ENCODE measurements at places on chromosomes 7 and 10.
A peak's percentile ranks its signal among the peaks of the same experiment; 100 is the strongest.

- DNase-seq: no peak
These were observed 127.3 kb downstream of the RNLS start for GRCh38 chr10:88455831-88456230.

GRCh38 chr10:113049881-113050280 lies 99.8 kb downstream of the TCF7L2 start:
- DNase-seq: no peak

GRCh38 chr7:13639396-13639795 lies 350.1 kb downstream of the ETV1 start:
- no peak for DNase-seq

DNA sequence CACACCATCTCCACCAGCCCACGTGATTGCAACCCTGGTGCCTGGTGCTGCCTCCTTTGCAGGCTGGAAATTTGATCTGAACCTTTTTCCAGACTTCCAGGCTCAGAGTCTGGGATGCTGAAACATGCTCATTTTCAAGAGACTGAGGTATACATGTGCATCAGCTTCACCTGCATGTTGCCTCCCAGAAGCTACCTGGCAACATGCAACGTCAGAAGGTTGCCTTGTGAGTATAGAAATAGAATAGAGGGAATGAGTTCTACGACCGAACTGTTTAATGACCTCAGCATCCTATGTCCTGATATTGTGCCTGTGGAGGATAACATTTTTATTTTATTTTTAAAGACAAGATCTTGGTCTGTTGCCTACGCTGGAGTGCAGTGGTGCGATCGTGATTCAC lies 1.9 kb upstream of the ZNF212 start:
- DNase-seq: no peak

DNA sequence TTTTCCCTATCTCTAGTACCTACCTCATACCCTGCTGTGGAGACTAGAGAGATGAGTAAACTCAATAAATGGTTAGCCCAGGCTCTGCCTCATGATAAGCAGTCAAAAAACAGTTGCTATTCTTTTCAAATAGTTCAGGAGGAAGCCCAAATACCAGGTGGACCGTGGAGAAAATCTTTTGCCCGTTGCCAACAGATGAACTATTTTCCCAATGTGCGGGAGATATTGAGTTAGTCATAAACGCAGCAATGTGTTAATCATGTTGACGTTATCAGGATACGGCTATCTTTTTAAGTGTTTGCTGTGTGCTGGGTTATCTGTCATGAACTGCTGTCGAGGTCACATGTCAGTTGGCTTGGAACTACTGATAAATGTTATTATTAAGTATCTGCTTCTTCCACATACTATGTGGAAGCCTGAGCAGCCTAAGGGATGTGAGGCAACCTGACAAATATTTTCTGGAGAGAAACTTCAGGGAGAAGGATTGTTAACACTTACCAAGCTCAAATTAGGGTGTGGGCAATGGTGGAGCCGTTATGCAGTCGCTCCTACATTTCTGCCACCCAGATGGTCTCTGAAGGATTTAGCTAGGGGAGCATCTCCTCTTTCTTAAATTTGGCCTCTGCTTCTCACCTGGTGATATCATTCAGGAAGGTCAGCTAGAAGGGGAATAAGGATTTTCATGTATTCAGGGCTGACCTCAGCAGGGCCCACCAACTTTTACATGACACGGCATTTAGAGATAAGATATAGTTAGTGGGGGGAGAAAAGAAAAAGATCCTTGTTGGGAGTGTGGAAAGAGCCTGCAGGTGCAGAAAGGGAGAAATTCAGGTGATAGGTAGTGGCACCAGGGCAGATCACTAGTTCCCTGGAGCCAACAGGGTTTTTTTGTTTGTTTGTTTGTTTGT lies 33.5 kb upstream of the SLC26A3 start:
- peak; percentile 12 for DNase-seq

- no peak for DNase-seq
These were observed 58.2 kb downstream of the GLRX3 start for GRCh38 chr10:130194194-130194990.

DNA sequence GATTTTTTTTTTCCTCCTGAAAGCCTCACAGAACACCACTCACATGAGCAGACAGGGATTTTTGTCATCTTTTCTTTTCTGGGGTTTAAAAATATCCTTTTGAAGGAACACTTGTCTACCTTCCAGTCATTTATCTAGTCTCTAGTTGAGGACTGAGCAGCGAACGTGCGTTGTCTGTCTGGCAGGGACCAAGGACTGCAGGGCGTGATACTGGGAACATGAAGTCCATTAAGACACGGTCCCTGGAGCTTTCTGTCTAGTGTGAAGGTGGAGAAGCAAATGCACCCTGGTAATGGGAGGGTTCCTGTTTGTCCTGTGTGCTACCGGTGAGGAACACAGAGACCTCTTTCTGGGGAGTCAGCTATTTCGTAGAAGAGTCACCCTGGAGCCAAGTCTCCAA lies 207.4 kb downstream of the TMEM178B start:
- DNase-seq: no peak

DNA sequence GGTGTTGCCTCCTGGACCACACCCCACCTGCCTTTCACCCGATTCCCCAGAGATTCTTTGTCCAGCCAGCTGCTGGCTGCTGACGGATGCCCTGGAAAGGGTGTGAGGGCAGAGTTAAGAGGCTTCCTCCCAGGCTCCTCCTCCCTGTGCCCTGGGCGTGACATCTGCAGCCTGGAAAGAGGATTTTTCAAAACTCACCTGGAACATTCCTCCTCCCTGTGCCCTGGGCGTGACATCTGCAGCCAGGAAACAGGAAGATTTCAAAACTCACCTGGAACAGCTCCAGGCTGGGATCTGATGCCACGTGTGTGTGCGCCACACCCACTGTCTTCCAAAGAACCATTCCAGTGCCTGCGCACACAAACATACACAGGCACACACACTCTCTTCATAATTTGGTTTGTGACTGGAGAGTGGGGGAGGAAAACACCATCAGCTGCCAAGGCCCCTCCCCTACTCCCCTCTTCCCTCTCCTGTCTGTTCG lies 5.2 kb downstream of the MARVELD1 start:
- DNase-seq: no peak

- no peak for DNase-seq
These were observed 83.5 kb downstream of the SGMS1 start for GRCh38 chr10:50540069-50540825.

DNA sequence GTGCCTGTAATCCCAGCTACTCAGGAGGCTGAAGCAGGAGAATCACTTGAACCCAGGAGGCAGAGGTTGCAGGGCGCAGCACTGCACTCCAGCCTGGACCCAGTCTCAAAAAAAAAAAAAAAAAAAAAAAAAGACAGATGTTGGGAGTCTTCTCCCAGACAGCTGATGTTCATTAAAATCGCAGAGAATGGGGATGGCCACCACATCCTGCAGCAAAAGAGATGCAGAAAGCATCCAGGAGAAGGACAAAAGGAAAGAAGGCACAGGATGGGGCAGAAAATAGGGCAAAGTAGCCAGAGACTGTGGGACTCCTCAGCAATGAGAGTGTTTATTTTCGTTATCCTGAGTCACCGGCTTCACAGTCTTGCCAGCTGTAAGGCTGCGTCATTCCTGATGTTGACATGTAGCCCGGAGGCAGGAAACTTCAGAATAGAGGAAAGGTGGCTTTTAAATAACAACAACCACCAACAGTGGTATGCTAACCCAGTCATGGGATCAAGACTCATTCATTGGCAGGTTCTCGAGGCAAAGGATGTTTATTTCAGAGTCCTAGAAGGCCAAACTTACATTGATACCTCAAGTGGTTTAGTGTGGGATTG lies 149.5 kb upstream of the SVIL start:
- peak; percentile 100 for DNase-seq

- DNase-seq: no peak
These were observed 126.3 kb downstream of the COL26A1 start for GRCh38 chr7:101488826-101489572.

GRCh38 chr10:45095286-45095685 lies 94.6 kb downstream of the ZNF22 start:
- DNase-seq: no peak

DNA sequence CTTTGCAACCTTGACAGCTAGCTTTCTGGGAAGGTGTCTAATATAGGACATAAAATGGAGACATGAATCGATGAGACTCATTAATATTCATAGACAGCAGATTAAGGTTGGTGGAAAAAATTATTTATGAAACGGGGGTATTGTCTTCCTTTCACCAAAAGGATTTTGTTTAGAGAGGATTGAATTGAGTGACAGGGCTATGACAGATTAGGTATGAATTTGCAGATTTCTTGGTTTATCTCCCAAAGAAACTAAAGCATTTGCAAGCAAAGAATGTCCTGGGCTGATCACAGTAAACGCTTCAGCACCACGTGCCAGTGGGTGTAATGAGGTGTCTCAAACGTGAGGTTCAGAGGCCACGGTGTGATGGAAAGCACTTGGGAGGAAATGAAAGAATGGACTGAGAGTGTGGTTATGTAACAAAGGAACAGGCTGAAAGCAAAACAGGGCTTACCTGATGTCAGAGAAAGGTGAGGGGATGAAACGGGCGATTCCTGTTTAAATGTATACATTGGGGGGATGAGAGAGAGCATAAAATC lies 329.2 kb upstream of the NPVF start:
- no peak for DNase-seq

GRCh38 chr10:89954061-89954460 lies 252.7 kb downstream of the KIF20B start:
- DNase-seq: peak; percentile 33

- DNase-seq: no peak
These were observed 3.5 kb upstream of the MYL10 start for GRCh38 chr7:101632641-101633040.

DNA sequence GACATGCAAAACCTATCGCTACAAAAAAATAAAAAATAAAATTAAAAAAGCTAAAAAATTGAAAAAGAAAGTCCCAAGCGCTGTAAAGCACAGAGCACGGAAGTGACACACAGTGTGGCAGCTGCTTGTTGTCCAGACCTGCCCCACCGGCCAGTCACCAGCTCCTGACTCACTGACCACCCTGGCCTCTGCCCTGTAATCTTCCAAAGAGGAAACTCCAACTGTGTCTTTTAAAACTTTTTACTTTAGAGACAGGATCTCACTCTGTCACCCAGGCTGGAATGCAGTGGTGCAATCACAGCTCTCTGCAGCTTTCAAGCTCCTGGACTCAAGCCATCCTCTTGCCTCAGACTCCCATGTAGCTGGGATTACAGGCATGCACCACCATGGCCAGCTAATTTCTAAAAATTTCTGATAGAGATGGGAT lies 23.6 kb downstream of the GNA12 start:
- DNase-seq: peak; percentile 95

Data from astrocyte (in vitro differentiated cells and primary cell).